ENCODE measurements at places on chromosomes 3 and 15.

DNA sequence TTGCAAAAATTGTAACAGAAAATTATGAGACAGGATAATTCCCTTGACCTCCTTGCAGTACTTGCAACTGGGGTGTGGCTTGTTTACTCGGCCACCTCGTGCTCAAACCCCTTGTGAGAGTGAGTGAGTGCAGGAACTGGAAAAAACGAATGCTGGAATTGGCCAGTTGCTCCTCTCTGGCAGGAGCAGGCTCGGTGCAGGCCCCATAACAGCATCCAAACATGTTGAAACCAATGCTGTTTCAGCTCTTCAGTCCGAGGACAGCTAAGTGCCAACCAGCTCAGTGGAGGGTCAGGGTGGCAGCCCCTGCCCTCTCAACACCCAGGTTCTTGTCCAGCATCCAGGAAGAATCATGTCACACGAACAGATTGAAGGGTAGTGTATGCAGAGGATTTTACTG, 36.9 kb downstream of the METTL6 start:
- no peak for DNase-seq

DNA sequence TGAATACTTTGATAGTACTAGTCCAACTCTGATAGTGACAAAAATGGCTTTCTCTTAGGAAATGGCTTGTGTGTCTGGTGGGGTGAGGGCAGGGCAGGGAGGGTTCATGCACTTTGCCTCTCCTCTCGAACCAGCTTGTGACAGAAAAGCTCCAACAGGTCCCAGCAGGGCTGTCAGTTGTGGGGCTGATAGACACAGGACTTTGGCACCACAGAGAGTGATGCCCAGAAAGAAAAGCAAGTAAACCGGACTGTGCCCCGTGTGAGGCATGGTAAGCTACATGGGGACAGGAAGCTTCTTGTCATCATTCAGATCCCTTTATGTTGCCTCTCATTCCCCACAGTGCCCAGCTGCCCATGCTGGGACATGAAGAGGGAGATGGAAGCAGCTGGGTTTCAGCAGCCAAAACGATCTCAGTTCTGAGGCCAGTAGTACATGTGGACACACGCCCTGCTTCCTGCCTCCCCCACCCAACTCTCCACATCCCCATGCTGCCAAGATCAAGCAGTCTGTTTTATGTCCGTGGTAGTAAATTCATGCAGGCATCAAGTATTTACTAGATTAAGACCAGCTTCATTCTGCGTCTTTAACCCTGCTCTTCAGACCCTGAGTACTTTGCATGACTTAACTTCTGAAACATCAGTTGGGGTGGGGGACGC, 29.7 kb upstream of the LIPC start:
- no peak for DNase-seq

GRCh38 chr15:88391700-88392099, 75.5 kb downstream of the MRPL46 start:
- no peak for DNase-seq

GRCh38 chr3:65052101-65052500, 364.3 kb upstream of the ADAMTS9 start:
- no peak for DNase-seq

- no peak for DNase-seq
Measured at GRCh38 chr15:45573961-45574629, 13.1 kb upstream of the BLOC1S6 start.

GRCh38 chr15:58538225-58538727, 106.5 kb downstream of the LIPC start:
- DNase-seq, result no peak

GRCh38 chr15:63035977-63036376, 6.6 kb upstream of the TPM1 start:
- no peak for DNase-seq

DNA sequence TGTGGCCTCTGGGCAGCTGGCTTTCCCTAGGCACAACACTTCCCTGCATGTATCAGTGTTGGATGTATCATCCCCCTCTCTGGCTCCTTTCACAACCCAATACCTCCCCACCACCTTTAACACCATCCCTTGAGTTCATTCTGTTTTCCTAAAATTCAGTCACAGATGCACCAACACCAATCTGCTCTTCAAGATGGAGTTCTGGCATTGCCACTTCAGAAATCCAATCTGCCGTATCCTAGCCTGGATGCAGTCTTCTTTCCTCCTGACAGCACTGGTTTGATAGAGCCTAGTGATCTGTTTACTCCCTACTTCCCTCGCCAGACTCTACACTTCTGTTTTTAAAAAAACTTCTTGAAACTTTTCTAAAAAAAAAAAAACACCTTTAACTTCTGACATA, 21.7 kb downstream of the PXYLP1 start:
- DNase-seq, result no peak

GRCh38 chr3:166478356-166478755, 641.1 kb upstream of the BCHE start:
- no peak for DNase-seq

GRCh38 chr3:176824811-176825210, 372.5 kb downstream of the TBL1XR1 start:
- DNase-seq, result no peak

DNA sequence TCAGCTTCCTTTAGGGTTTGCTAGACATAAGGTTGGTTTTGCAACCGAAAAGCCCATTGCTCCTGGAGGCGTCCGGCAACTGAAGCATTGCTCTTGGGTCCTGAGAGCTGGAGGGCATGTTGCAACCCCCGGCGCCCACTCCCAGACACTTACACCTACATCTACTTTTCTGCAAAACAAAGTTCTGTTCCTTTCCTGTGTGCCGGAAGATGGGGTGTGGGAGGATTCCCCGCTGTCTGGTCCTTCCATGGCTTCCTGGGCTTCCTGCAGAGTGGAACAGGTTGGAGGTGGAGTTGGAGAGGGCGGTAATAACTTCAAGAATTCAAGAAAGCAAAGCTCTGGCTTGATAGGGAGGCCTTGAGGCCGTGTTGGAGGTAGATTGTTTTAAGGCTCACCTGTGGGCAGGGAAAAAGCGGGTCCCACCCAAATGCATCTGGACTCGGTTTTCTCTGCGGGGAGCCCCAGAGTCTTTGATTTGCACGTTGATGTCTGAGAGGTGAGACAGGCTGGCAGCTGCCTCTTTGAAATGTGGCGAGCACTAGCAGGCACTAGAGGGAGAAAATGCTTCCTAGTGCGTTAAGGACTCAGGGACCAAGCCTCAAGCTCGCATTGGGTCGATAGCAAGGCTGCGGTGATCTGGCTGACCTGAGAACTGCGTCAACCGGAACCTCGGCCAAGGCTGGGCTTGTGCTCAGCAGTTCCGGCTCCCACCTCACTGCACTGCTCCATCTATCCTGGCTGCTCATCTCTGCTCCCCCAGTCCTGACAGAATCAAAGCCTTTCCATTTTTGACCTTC, 39.5 kb downstream of the NR2F2 start:
- no peak for DNase-seq

DNA sequence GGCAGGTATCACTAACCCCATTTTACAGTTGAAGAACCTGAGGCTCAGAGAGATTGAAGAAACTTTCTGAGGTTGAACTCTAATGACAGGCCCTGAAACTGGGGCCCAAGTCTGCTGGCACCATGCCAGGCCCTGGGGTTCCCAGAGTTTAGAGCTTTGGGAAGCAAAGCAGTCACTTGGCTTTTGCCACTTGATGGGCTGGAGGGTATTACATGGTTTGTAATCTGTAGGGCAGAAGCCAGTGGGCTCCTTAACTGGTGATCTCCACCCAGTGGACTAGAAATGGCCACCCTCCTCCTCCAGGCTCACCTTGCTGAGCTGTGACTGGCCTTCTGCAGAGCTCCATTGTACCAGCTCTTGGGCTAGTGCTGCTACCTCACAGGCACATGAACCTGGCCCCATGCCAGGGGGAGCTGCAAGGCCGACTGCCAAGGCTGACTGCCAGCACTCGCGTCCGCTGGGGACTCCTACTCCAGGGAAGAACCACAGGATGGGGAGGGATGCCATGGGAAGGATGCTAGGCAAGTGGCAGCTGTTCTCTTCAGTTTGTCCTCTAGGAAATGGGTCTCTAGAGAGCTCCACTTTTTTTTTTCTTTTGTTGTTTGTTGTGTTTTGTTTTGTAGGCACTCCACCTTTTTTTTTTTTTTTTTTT, 104.8 kb downstream of the ETFA start:
- no peak for DNase-seq

DNA sequence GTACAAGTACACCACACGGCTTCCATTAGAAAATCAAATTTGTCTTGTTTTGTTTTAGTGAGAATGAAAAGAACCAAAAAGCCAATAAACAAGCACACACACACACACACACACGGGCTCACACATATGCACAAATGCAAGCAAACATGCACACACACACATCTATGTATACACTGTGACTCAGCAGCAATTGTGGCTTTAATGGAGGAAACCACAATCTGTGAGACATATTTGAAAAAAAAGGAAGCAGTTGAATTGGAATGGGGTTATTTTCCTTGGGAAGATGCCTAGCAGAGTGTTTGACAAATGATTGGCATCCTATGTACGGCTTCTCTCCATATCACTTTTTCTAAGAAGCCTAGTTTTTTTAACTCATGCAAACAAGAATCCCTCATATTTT, 201.1 kb upstream of the ARRDC4 start:
- DNase-seq, result no peak

DNA sequence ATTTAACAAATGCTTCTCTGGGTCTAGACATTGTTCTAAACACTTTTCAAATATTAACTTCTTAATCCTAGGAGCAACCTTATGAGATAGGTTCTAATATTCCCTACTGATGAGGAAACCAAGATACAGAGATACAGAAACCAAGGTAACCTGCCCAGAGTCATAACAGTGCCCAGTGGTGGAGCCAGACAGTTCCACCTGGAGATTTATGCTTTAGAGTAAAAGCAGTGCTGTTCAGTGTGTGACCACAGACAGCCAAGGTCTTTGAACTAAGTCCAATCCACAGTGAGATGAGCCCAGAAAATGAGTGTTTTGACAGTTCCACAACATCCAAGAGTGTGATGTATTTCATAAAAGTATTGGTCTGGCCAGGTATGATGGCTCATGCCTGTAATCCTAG, 105.2 kb upstream of the UMPS start:
- no peak for DNase-seq

- DNase-seq, result no peak
Measured at GRCh38 chr3:27625864-27626263, 96.3 kb downstream of the EOMES start.

DNA sequence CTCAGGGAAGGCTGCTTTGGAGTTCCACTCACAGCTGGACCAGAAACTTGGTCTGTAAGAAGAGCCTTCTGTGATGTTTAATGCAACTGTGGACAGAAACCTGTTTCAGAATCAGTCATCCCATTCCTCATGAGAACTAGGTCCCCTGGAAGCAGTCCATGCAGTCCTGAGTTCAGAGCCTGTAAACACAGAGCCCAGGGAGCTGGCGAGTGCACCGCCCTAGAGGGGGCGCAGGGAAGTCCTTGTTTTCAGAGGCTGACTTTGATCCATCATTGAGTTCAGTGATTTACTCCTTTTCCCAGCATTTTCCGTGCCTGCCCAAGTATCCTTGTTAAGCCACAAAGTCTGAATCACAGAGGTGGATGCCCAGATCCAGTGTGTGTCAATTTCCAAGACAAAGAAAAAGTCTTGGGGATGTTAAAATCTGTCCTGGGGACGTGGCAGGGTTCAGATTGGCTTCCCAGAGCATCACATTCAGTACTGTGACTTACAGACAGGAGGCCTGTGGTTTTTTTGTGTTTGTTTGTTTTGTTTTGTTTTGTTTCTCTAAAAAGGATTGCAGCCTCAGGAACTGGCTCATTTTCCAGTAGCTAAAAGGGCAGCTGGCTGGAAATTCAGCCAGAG, 9.8 kb upstream of the TXNRD3 start:
- DNase-seq, result no peak

DNA sequence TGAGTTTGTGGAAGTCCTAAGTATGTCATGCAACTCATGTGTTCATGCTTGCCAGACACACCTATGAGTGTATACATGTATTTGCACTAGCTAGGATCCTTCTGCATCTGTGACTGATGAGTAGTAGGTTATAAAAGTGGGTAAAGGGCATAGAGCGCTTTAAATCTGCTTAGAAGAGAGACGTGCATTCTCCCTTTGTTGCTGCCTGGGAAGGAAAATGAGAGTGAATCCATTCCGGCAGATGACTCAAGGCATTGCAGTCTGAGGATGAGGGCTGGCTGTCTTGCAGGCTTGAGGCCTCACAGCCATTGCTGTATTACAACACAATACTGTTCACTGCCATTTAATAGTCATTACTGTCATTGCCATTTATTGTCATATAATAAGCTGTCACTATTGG, 120.8 kb upstream of the UMPS start:
- DNase-seq, result no peak

DNA sequence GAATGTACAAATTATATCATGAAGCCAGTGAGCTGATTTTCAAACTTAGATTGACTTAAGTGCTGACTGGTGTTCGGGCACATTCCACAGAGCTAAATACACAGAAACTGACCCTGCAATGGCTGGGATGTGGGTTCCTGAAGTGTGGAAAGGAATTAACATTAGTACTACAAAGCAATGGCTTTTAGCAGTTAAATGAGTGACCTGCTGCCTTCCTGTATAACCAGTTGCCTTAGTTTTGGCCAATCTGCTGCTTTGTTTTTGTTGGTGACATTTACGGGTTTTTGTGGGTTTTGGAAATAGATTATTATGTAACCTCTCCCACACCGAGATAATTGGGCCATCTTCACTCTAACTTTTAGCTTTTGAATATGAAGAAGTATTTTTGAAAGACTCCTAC, 2.4 kb upstream of the SKIC8 start:
- no peak for DNase-seq

- no peak for DNase-seq
Measured at GRCh38 chr15:41946970-41947369, 25.4 kb downstream of the EHD4 start.

GRCh38 chr3:173750095-173750494, 352.6 kb downstream of the NLGN1 start:
- no peak for DNase-seq

DNA sequence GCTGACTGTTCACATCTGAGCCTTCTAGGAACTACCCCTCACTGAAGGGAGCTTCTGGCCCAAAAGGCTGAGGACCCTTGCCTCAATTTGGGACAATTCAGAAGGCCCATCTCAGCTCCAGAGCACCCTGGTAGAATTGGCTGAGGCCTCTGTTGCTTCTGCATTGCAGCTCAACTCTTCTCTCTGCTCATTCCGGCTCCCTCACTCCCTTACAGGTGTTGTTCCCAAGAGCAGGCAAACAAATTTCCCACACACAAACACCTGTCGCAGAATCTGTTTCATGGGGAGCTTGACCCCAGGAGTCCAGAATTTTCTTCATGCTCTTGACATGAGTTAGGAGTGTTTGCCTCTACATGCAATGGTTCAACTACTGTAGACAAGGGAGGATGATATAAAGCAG, 78.7 kb downstream of the CRYGS start:
- no peak for DNase-seq

GRCh38 chr3:148757238-148758215, 59.8 kb downstream of the AGTR1 start:
- no peak for DNase-seq

- DNase-seq, result no peak
Measured at GRCh38 chr3:30539206-30539605, 67.2 kb upstream of the TGFBR2 start.

GRCh38 chr3:47004369-47005211, 25.1 kb downstream of the NBEAL2 start:
- DNase-seq, result no peak

DNA sequence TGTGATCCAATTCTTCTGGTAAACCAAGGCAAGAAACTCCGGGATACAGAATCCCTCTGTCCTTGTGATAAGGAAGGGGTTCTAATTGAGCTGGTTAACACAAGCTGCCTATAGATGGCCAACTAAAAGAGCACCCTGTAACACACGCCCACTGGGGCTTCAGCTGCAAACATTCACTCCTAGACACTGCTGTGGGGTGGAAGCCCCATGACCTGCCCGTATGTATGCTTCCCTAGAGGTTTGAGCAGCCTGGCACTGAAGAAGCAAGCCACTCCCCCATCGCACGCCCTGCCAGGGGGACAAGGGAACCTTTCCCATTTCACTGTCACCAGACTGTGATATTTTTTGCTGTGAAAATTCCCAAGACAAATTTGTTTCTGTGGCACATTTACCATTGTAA, 516.9 kb upstream of the GOLIM4 start:
- no peak for DNase-seq

Measured in GM19239 (cell line).